ENCODE measurements at places on chromosomes 4 and X. TPM values are rescaled to one million over a fixed set of nuclear protein-coding genes. Genes with fewer than 3 reads are reported as not detected.

Gene TBC1D8B
- 3.3 TPM for total RNA-seq

Gene PCYT1B
- under 0.01 TPM for total RNA-seq

Gene RASL11B
- total RNA-seq = not detected

Gene CYLC1
- total RNA-seq = not detected

Gene NAAA
- total RNA-seq = 16.3 TPM

Gene SULT1B1
- total RNA-seq = 55.9 TPM

Gene CD38
- total RNA-seq = 0.09 TPM

Gene PNCK
- 0.09 TPM for total RNA-seq

Gene SERPINA7
- not detected for total RNA-seq

Gene SMAD1
- total RNA-seq = 34.7 TPM

Gene DDX53
- not detected for total RNA-seq

Gene MTM1
- total RNA-seq = 9.7 TPM

All from endothelial cell of coronary artery (primary cell).